CD4-positive, alpha-beta T cell treated with Interleukin-15 for 1 hour (primary cell): ENCODE measurements at places on chromosomes 11 and 22.

GRCh38 chr22:24433828-24434470, 6.5 kb downstream of the ADORA2A start:
- DNase-seq: no peak

- no peak for DNase-seq
Measured at GRCh38 chr22:49736538-49736937, 91.1 kb downstream of the BRD1 start.

GRCh38 chr11:72681226-72682153, 7.3 kb upstream of the PDE2A start:
- DNase-seq: no peak

GRCh38 chr22:49616356-49617231, 211.1 kb downstream of the BRD1 start:
- no peak for DNase-seq

DNA sequence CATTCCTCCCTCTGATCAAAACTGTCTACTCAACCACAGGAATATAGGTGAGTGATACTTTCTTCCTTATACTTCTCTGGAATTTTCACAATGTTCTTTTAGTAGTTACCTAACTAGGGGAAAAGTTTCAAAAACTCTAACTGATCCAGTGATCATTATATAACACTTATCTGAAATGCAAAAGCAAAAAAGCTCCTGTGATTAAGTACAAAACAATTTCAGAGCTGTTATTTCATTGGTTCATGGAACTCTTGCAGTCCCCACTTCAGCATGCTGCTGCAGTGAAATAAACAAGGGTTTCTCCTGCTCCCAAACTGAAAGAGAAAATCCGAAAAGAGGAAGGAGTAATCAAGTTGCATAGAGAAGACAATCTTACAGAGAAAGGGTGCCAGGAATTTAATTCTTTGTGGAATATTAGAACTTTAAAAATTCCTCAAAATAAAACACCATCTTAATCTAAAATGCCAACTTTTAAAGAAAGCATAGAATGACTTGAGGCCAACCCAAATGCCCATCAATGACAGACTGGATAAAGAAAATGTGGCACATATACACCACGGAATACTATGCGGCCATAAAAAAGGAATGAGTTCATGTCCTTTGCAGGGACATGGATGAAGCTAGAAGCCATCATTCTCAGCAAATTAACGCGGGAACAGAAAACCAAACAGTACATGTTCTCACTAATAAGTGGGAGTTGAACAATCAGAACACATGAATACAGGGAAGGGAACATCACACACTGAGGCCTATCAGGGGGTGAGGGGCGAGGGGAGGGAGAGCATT, 20.3 kb downstream of the PPP2R1B start:
- DNase-seq: no peak

- no peak for DNase-seq
Measured at GRCh38 chr11:44760917-44761550, 34.3 kb downstream of the TSPAN18 start.

DNA sequence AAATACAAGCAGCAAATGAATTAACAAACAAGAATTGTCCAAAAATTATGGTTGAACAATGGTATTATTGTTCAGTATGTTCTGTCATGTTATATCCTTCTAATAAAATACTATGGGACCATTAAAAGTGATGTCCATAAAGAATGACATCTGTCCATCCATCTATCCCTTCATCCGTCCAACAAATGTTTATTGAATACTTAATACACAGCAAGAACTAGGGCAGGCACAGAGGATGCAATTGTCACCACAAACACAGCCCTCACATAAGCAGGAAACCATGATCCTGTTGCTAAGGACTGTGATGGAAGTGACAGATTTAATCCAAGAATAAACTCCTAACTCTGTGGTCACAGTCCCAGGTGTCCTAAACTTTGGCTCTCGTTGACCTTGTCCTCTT, 20.7 kb upstream of the B3GAT1 start:
- no peak for DNase-seq

DNA sequence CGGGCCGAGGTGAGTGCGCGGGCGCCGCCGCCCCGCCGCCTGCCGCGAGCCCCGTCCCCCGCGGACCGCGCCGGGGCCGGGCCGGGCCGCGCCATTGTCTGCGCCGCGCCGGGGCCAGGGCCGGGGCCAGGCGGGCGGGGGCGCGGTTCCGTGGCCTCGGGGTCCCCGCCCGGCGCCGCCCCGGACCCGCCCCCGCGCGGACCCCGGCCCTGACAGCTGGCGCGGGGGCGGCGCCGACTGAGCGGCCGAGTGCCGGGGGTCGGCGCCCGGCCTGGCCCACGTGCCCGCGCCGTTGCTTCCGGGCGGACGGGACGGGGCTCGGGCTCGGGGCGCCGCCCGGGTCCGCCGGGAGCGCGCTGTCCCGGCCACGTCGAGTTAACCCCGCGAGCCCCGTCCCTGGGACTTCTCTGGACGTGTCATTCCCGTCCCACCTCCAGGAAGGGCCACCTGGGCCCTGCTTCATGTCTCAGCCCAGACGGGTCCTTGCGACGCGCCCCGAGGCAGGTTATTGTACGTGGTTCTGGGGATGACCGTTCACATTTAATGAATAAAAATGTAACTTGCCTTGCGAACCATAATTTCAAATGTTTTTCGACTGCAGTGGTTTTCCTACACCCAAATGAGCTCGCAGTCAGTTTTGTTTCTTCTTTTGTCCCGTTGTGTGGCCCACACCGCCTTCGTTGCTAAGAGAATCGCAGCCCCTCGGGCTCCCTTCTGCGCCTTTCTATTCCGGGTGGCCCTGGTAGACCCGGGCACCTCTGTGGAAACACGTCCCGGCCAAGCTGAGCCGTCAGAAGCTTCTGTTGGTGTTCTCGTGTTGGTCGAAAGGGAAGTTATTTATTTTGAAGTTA, 562 bp downstream of the ZBED4 start:
- peak; percentile 30 for DNase-seq

DNA sequence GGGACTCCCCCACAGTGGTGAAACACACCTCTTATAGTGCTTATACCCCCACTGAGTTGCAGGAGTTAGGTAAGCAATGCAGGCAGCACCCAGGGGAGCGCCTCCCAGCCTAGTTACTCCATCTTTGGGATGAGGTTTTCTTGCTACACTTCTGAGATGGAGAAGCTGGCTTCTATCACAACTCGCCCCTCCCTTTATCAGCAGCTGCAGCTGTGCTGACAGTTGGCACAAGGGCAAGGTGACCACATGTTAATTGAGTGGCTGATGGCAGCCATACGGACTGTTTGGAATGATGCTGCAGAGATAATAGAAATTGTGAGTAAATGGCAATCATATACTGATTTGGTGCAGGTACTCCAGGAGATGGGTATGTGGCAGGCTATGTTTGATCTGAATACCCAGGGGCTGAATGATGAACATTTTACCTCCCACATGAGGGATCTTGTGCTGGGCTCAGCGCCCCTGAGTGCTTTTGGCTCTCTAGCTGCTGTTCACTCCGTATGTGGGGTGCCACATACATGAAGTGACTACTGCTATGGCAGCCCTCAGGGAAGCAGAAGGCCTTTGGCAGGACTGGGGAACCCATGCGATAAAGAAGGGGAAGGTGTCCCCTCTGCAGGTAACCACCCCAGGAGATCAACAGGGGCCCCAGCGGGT, 29.2 kb upstream of the KCNA4 start:
- DNase-seq: no peak

DNA sequence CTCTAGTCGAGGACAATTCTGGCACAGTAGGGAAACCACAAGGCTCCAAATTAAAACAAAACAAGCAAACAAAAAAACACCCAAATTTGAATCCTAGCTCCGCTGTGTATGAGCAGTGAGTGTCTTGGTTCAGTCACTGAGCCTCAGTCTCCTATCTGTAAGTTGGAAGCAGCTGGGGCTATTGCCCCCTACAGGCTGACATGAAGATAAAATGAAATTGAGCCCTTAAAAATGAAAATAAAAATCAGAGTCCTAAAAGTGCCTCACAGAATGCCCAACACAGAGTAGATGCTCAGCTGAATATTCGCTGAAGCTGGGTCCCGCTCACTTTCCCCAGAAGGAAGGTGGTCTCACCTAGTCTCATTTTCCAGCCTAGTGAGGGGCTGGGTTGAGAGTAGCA, 65.2 kb downstream of the PDE2A start:
- no peak for DNase-seq

DNA sequence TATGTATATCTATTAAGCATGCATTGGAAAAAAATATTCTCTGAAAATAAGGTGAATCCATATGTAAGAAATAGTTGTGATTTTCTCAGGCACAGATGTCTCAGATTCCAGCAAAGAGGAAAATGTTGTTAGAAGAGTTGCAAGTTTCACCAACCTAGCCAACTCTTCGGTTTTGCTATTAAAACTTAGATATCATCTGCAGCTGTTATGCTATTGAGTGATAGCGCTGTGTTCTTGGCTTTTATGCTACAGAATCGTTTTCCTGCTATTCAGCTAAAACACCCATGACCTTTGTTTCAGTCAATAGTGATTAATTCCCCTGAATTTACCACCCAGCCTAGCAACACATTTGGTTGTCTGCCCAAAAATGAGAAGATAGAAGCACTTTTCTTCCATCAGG, 795.6 kb upstream of the ANO3 start:
- no peak for DNase-seq

DNA sequence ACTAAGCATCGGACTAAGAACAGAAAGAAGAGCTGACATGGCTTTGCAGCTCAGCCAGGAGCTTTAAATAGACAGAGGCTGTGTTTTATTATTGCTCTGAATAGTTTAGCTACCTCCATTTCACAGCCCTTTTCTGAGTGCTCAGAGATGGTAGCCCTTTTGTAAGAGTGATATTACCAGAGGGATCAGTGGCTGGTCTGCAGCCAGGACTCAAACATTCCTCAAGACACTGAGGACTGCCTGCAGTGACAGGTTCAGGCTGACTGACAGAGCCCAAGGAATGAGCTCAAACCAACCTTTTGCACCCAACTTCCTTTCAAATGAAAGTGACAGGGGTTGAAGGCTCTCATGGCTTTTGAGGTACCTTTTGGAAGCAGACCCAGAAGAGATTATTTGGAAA, 189.0 kb downstream of the DDX10 start:
- no peak for DNase-seq

DNA sequence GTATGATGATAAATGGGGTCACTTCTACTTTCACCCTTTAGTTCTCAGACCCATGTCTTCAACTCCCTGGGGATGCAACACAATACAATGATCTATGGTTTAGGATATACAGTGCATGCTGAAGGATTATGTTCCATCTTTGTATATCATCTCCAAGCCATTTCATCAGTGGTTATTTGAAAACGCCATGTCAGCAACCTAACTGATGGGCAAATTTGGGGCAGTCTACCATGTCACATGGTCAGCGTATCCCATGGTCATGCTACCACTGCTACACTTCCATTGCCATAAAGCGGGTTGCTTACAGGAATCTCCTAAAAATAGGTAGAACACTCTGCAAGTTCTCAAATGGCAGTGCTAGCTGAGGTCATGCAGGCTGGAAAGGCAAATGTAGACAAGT, 236.5 kb upstream of the ISX start:
- no peak for DNase-seq

DNA sequence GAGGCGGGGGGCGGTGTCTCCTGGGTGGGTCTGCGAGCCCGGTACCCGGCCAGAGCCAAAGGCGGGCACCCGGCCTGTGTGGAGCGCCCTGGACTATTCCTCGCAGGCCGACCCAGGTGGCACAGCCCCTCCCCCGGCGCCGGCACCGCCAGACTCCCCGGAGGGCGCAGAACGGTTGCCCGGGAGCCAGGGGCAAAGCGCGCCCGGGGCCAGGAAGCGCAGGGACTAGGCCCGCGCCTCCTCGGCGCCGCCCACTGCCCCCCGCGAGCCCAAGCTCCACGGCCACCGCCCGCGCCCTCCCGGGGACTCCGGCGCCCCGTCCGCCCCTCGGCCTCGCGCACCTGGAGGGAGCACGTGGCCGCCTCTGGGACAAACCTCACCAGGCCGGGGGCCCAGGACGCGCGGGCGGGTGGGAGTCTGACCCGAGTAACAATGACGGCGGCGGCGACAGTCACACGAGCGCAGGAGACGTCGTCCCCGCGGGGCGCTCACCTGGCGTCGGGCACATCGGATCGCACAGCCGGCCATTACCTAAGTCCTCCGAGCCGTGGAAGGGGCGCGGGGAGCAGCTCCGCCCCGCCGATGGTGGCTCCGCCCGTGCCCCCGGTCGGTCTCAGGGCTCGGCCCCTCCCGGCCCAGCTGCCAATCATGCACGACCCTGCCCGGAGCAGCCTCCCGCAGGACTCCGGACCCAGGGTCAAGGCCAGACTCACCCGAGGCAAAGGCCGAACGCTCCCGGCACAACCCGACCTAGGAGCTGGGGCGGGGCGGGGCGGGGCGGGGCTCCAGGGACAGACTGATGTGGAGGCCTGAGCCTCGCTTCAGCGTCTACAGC, 7.4 kb downstream of the PLXNB2 start:
- no peak for DNase-seq

- no peak for DNase-seq
Measured at GRCh38 chr22:45425101-45425500, 11.6 kb downstream of the RIBC2 start.

GRCh38 chr22:30272781-30273601, 6.3 kb upstream of the OSM start:
- DNase-seq: peak; percentile 53

DNA sequence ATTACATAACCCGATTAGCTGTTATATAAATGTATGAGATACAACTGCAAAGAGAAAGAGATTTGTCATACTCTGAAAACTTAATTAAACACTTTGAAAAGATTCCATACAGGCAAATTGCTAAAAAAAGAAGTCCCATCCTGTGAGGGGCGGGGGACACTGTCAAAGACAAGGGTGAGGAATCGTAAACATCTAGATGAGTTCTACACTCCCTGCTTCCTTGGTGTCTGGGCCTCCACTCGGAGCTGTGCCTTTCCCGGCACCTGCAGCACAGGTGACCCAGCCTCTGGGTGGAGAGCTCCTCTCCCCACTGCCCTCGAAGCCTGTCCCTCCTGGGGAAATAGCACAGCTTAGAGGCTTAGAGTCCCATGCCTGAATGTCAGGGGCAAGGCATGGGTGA, 69.2 kb upstream of the CRYBB3 start:
- DNase-seq: no peak

GRCh38 chr11:93775289-93775688, 8.8 kb upstream of the MED17 start:
- no peak for DNase-seq

DNA sequence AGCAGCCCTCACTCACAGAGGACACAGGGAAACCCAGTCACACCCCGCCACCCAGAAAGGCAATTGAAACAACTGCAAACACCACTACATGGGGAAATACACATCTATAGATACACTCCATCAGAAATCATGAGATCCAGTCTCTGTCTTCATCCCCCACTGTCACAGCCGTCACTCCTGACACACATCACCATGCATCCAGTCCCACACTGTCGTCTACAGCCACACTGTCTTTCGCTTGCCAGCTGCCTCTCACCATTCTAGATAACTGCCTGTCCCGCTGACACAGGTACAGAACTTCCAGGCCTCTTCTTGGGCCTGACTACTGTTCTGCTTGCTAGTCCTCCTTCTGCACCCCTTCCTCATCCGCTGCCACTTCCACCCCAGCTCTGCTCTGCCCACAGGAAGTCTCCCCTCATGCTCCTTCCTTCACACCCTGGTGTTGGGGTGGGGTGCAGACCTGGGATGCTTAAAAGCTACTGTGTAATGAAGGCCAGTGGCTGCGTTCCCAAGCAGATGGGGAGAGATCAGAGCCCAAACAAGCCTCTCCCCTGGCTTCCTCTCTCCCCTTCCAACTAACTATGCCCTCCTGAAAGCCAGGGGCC, 42.6 kb downstream of the SLC22A12 start:
- no peak for DNase-seq
